ENCODE measurements at places on chromosomes 7 and 10.

GRCh38 chr7:135508883-135509588, 866 bp downstream of the CNOT4 start:
- DNase-seq = no peak

GRCh38 chr7:1223196-1223981, 9.3 kb upstream of the UNCX start:
- DNase-seq = no peak

DNA sequence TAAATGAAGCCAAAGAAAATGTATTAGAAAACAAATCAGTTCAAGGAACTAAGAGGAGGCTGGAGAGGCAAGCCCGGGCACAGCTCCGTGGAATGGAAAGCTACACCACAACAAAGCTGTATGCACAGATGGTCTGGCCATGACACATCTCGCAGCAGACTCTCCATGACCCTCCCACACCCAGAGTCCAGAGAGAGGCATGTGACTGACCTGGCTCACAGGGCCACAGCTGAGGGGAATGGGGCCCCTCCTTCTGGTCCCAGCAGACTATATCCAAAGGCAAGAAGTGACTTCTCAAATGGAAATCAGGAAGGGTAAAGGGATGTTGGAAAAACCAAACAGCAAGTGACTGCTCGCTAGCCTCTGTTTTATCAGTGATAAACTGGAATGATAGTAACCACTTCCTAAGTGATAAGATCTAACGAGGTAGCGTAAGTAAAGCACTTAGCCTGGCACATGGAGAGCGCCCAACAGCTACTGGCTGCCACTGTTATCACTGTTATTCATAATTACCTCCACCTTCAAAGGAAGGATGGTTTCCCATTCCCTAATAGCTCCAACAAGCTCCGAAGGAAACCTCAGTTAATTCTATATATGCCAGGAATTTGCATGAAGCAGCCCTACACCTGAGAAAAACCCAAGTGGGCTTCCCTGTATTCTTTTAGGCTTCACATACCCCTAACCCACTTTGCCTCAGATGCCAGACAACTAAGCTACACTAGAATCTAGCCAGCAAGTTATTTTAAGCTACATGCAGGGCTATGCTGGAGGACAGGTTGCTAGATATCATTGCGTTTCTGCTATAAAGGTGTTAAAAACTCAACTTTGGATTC, 8.4 kb downstream of the OSBPL3 start:
- peak; percentile 68 for DNase-seq

DNA sequence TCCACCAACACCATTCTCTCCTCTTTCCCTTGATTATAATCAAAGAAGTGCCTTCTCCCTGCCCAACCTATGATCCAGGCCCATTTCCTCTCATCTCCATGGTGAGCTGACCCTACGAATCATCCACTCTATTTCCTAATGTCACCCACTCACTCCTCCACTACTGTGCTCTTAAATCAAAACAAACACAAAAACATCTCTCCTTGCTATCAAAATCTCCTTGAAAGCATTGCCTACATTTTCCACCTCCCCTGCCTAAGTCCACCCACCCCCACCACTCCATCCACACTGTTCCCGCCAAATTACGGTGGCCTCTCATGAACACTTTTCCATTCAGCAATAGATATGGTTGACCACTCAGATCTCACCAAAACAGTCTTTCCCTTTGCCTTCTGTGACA, 5.3 kb downstream of the DYDC1 start:
- no peak for DNase-seq

DNA sequence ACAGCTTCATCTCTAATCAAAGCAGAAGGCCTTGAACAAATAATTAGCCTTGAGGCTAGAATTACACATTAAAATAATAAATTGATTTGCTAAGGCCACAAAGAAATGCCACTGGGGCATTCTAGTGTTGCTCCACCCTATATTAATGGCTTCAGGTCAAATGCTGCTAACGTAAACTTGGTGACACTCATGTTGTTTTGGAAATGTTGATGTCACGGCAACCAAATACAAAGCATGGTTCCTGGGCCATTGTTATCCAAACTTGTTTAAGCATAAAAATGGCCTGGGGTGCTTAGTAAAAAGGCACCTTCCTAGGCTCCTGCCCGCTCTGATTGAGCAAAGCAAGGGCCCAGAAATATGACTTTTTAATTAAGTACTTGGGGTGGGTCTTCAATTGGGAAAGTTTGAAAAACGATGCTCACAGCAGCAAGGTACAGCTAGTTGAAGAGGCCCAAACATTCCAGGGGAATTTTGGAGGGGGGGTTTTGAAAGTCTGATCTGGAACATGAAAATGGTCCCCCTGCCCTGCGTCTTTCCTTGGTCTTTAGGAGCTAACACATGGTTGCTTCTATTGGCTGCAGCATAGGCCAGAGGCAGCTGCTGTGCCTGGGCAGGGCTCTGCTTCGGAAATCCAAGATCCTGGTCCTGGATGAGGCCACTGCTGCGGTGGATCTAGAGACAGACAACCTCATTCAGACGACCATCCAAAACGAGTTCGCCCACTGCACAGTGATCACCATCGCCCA, 67.8 kb downstream of the ABCC2 start:
- DNase-seq = no peak

- DNase-seq = no peak
Observed at GRCh38 chr7:143388051-143388450, 6.9 kb downstream of the ZYX start.

GRCh38 chr7:70940597-70940996, 191.3 kb upstream of the GALNT17 start:
- DNase-seq = no peak

GRCh38 chr7:44222074-44222473, 21.3 kb downstream of the YKT6 start:
- no peak for DNase-seq

DNA sequence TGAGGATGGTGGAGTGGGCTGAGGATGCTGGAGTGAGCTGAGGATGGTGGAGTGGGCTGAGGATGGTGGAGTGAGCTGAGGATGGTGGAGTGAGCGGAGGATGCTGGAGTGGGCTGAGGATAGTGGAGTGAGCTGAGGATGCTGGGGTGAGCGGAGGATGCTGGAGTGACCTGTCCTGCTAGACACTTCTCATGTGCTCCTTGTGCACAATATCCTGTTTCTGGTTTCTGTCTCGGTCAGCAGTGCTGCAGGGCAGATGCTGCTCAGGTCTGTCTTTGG, 29.2 kb downstream of the ANXA8 start:
- no peak for DNase-seq

DNA sequence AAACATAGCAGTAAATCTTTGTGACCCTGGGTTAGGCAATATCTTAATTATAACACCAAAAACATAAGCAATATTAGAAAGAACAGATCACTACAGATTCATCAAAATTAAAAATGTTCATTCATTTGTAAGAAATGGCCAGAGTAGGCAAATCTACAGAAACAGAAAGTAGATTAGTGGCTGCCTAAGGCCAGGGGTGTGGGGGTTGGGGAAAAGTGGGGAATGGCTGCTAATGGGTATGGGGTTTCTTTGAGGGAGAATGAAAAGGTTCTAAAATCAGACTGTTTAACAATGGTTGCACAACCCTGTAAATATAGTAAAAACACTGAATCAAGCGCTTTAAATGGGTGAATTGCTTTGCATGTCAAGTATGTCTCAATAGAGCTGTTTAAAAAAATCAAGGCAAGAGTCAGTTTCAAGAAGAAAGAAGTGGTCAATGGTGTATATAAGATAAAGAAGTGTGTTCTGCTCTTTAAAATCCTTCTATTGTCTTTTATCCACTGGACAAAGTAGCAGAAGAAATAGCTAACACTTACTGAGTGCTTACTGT, 42.6 kb downstream of the CDK6 start:
- no peak for DNase-seq

- DNase-seq = peak; percentile 22
Observed at GRCh38 chr7:137670222-137671064, 176.3 kb downstream of the DGKI start.

- DNase-seq = peak; percentile 30
Observed at GRCh38 chr7:48299580-48300169, 128.4 kb downstream of the ABCA13 start.

GRCh38 chr10:110852255-110852896, 19.4 kb upstream of the PDCD4 start:
- DNase-seq = no peak

DNA sequence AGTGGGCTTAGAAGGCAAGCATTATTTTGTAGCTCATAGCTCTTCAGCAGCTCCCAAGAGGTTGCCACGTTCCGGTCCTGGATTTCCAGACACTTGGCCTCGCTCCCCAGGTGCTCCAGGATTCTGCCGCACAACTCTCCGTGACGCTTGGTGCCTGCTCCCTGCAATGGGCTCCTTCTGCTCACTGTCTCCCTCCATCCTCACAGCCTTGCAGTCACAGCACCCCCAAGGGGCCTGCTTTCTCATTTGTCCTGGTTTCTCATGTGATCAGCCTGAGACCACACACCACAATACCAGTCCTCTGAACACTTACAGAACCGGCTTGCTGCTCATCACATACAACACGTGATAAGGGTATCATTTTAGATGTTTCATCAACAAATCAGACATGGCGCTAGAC, 9.8 kb downstream of the IGFBP3 start:
- no peak for DNase-seq

DNA sequence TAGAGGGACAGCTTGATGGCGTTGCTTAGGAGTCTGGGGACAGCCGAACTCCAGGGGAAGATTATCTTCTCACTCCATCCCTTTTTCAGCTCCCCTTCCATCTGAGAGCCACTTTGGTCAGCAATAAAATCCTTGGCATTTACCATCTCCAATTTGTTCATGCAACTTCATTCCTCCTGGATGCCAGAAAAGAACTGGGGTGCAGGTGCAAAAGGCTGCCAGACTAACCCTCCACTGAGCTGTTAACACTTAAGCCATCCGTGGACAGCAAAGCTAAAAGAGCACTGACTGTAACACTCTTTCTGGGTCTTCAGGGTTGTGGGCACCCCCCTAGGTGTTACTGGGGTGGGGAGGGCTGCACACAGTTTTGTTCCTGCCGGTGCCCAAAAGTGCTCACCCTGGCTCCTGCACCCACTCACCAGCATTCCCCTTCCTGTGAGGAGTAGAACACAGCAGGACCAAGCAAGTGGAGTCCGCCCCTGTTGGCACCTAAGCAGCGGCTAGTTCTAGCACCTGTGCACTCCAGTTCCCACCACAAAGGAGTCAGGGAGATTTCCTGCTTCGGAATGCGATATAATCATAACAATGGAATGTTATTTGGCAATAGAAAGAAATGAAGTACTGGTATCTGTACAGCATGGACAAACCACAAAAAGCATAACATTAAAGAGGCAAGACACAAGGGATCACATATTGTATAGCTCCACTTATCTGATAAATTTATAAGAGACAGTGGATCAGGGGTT, 95.1 kb downstream of the NPY start:
- DNase-seq = peak; percentile 36

DNA sequence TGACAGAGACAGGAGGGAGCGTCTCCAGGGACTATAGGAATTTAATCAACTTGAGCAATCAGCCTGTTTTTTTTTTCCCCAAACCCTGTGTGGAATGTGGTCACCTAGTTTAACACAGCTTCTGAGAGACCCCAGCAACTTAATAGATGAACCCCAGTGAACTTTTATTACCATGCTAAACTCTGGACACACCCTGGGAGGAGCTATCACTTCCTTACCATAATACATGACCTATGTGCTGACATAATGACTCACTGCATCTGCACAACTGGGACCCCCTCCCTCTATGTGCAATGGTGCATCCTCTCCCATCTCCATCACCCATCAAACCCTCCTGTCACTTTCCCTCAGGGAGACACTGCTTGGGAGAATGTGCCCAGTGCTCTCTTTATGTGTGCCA, 83.7 kb downstream of the EPC1 start:
- DNase-seq = no peak

DNA sequence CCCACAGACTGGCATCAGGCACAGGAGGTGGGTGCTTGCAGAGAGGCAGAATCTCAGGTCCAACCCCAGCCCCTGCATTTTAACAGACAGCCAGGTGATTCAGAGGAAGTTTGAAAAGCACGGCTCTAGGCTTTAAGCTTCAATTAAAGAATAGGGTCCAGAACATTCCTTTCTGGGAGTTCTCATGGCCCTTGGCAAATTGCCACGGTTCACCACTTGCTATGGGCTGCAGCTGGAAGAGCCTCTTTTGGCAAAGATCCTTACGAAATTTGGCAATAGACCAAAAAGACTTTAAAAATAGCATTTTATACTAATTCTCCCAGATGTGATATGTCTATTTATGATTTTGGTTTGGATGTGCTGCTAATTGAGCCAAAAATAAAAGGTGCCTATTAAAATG, 148.1 kb downstream of the ITGA8 start:
- peak; percentile 69 for DNase-seq

GRCh38 chr7:135650831-135651573, 11.3 kb upstream of the STMP1 start:
- peak; percentile 28 for DNase-seq

- no peak for DNase-seq
Observed at GRCh38 chr10:60732807-60733516, 45.3 kb upstream of the CDK1 start.

DNA sequence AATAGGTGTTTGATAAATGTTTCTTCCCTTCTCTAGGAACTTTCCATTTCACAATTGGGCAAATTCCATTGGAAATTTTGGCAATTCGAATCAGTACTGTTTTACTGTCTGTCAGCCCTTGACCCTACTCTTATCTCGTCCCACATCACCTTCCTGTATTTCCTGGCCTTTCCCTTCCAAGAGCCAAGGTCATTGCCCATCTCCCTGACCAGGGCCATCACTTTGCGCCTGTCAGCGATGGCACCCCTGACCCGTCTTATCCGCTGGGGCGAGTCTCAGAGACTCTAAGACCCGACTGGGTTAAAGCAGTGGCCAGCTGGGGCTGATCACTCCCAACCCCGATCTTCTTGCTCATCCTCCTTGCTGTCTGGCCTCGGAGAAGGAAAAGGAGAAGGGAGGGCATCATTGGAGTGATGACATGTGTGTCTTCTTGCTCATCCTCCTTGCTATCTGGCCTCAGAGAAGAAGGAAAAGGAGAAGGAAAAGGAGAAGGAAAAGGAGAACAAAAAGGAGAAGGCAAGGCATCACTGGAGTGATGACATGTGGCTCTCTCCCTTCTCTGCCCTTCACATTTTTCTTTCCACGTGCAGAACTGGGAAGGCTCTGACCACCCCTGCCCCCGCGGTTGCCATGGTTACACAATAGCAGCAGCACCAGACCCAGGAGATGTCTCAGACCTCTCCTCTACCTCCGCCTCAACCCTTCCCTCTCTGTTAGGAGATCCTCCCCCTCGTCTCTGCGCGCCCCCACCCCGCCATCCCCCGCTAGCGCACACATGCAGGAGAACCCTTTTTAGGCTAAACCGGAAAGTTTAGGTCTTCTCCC, 2.0 kb downstream of the SEMA3D start:
- DNase-seq = no peak

GRCh38 chr7:39693812-39694211, 70.4 kb downstream of the RALA start:
- DNase-seq = no peak

GRCh38 chr7:140060788-140061606, 1.8 kb downstream of the PARP12 start:
- peak; percentile 49 for DNase-seq

All from skeletal muscle cell (primary cell).